ENCODE measurements at places on chromosomes 7 and 10. TPM values are rescaled to one million over a fixed set of nuclear protein-coding genes. Genes with fewer than 3 reads are reported as not detected.

GRCh38 chr7:131670406-131670805 is 114.0 kb upstream of the PODXL start:
- no peak for DNase-seq

GRCh38 chr7:152866791-152867501 is 107.4 kb downstream of the ACTR3B start:
- no peak for DNase-seq

DNA sequence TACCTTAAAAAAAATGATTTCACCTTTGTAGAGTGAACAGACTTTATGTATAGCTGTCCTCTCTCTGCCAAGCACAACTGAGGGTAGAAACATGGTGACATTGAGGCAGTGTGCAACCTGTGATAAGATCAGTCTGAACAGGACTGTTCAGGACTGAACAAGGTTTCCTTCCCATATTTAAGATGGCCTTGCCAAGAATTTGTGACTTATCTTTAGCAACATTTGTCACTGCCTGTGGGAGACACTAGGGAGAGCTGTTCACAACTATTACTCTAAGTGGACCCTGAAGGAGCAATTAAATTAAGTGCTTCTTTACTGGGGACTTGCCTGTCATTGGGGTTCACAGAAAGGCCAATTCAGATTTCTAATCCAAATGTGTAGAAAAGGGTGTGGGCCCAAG is 6.7 kb downstream of the OR13A1 start:
- no peak for DNase-seq

DNA sequence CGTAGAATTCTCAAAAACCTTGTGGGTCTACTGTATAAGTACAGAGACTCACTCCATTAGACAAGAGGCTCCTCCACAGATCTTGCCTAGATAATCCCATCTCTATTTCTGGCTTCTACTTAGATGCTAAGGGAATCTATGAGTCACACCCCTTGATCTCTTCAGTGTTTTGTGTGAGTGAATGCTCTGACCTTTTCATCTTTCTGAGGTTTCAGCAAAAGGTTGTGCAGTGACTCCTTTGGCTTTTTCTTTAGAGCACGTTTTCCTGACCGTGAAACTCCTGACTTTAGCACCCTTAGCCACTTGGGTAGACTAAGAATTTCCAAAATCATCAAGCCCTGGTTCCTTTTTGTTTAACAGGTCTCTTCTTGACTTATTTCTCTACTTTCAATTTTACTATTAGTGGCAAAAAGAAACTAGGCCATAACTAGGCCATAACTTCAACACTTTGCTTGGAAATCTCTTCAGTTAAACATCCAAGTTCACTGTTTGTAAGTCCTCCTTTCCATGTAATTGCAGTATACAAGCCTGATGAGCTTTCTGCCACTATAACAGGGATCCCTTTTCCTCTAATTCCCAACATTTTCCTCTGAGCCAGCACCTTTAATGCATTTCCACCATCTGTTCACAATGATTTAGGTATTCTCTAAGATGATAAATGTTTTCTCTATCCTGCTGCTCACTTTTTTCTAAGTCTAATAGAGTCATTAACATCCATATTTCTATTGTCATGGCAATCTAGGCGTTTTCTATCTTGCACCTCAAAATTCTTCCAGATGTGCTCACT is 19.4 kb downstream of the COPG2 start:
- DNase-seq = peak; percentile 40

GRCh38 chr10:53645951-53646350 is 873.4 kb upstream of the MBL2 start:
- DNase-seq = no peak

DNA sequence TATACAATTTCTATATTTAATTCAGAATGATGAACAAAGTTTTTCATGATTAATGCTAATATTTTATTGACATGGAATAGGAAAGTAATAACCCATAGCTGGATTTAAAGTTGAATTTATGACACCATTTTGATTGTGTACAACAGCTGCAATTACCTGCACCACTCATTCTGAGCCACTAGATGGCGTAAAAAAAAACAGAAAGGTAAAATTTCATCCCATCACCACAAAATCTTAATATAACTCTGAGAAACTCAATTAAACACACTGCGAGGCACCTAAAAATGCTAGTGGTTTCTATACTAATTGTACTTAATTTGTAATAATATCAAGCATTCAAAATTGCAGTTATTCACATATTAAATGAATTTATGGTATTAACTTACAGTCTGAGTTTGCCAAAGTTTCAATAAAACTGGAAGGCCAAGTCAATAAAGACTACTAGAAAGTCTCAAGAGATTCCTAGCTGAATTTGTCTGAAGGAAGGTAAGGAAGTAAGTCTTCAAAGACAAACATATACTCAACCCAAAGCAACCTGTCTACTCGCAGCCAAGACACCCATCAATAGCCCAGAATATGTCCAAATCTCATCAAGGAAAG is 182.5 kb downstream of the SKAP2 start:
- no peak for DNase-seq

GRCh38 chr7:106493041-106493731 is 167.8 kb downstream of the CCDC71L start:
- no peak for DNase-seq

Gene ABHD11
- 10.9 TPM for polyA plus RNA-seq

Gene OR2A42
- 0.46 TPM for polyA plus RNA-seq

Gene TMEM225B
- polyA plus RNA-seq = 0.84 TPM

Gene TES
- polyA plus RNA-seq = 24.5 TPM

Measured in muscle of back (tissue), 13 donors.